ENCODE measurements at places on chromosomes 3 and 15.
A peak's percentile ranks its signal among the peaks of the same experiment; 100 is the strongest.

- DNase-seq: no peak
These were observed 117.9 kb upstream of the COL8A1 start for GRCh38 chr3:99520513-99520912.

- DNase-seq: no peak
These were observed 13.0 kb upstream of the APOD start for GRCh38 chr3:195596765-195597171.

GRCh38 chr3:24514119-24514518 is 19.5 kb upstream of the THRB start:
- no peak for DNase-seq

DNA sequence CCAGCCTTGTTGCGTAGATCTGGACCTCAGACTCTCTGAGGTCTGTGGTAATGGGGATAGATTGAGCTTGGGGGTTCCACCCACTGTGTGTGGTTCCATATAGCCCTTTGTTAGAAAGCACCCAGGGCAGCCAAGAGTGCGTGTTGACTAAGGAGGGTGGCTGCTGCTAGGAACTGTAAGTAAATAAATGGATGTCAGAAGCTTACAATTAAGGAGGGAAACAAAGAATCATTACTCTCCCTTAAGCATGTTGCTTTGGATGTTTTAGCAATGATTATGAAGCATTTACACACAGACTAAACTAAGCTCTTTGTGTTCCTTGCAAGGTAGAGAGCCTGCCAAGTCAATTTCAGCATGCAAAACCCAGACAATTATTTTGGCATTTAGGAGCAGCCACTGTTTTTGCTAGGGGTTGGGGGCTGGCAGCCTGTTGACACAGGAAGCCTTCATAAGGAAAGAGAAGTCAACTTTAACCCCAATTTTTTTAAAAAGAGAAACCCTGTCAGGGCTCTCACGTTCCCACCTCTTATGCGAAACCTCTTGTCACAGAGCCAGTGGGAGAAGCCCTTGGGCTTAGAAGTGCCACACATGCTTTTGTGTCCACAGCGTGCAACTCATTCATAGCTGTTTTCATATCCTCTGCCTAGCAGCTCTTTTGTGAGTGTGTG is 127.8 kb downstream of the CMSS1 start:
- no peak for DNase-seq

DNA sequence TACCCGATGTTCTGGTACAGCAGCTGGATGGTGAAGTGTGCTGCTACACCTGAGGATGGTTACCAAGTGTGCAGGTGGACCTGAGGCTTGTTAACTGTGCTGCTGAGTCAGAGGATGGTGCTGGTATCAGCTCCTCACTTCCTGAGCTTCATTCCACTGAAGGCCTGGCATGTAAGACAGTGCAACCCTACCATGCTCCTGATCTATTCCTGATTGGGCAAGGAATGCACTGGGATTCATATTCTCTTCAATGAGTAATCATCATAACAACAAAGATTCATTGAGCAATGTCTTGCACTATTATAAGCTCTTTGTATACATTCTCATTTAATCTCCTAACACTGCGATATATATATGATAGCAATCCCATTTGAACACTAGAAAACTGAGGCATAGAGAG is 62.9 kb upstream of the THSD4 start:
- no peak for DNase-seq

DNA sequence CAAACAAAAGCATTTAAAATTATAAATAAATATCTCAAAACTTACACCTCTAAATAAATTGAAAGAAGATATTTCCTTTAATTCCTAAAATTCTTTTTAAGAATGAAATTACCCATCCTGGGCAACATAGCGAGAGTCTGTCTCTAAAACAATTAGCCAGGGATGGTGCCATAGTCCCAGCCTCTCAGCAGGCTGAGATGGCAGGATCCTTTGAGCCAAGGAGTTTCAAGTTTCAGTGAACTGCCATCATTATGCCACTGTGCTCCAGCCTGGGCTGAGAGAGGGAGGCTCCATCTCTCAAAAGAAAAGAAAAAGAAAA is 25.4 kb downstream of the AADAC start:
- no peak for DNase-seq

GRCh38 chr3:175163686-175164085 is 304.6 kb downstream of the NAALADL2 start:
- DNase-seq: peak; percentile 78

DNA sequence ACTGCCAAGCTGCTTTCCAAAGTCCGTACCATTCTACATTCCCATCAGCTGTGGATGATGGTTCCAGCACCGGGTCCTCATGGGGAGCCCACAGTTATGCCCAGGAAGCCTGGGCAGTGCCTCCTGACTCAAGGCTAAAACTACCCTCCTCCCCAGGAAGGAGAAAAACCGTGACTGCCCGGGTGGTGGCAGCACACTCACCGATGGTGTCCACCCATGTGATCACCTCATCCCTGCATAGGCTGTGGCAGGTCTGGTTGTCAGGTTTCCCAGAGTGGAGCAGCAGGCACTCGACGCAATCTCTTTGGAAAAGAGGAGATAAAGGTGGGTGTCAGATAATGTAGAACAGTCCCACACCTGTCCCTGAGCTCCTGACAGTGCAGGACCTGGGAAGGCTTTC is 38.6 kb downstream of the UMPS start:
- DNase-seq: no peak

DNA sequence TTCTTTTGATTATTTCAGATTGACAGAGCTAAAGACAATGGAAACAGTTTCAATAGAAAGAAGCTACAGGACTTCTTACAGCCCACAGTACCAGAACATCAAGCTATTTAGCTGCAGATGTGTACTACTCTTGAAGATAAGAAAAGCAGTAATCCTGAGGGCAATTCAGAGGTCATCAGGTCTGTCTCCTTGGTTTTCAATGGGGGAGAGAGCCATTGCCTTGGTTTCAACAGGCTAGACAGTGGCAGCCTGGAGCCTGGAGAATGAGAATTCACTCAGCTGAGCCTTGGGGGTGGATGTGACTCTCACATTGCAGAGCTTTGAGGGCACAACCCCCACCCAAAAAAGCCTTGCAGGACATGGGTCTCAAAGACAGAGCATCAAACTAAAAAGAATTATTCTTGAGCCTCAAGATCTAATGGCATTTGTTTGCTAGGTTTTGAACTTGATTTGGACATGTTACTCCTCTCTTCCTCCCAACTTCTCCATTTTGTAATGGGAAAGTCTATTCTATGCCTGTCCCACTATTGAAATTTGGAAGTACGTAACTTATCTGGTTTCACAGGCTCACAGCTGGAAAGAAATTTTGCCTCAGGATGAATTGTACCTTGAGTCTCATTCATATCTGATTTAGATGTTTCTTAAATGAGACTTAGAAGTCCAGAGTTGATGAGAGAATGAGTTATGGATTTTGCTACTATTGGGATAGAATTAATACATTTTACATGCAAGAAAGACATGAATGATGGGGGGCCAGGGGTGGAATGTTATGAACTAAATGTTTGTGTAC is 36.9 kb downstream of the PLSCR1 start:
- no peak for DNase-seq

GRCh38 chr3:28916713-28917499 is 364.0 kb upstream of the RBMS3 start:
- no peak for DNase-seq

- no peak for DNase-seq
These were observed 12.4 kb downstream of the TNK2 start for GRCh38 chr3:195895861-195896360.

- no peak for DNase-seq
These were observed 171.4 kb downstream of the CNTN3 start for GRCh38 chr3:74443102-74443501.

DNA sequence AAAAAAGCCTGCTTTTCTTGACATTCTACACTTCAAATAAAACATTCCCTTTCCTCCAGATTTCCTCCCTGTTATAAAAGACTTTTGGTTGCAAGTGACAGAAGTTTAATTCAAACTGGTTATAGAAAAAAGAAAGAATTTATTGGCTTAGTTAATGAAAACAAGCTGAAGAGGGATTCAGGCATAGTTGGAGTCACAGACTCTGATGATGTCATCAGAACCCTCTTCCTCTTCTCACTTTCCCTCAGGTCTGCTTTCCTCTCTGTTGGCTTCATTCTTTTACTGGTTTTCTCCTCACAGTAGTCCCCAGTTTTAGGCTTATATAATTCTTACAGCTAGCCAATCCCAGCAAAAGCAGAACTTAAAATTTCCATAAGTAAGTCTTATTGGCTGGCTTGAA is 32.0 kb upstream of the MBNL1 start:
- no peak for DNase-seq

- DNase-seq: no peak
These were observed 313.4 kb downstream of the BCHE start for GRCh38 chr3:165523801-165524200.

- no peak for DNase-seq
These were observed 67.5 kb downstream of the RPL22L1 start for GRCh38 chr3:170802164-170803151.

DNA sequence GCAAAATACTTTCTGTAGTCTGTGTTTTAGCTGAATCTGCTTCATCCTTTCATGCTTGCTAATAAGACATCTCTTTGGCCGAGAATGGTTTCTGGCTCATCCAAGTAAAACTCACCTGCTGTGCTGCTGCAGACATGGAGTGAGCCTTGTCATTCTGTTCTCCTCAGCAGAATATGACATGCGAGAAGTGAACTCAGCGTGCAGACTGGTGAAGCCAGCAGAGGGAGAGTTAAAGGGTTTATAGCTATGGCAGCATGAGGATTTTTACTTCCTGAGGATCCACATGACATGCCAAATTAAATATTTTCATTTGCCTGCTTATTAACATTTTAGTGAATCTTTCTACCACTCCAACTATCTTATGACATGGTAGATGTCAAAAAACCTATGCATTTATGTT is 658.4 kb upstream of the NECTIN3 start:
- DNase-seq: no peak

GRCh38 chr3:181730316-181730715 is 18.6 kb downstream of the SOX2 start:
- no peak for DNase-seq

DNA sequence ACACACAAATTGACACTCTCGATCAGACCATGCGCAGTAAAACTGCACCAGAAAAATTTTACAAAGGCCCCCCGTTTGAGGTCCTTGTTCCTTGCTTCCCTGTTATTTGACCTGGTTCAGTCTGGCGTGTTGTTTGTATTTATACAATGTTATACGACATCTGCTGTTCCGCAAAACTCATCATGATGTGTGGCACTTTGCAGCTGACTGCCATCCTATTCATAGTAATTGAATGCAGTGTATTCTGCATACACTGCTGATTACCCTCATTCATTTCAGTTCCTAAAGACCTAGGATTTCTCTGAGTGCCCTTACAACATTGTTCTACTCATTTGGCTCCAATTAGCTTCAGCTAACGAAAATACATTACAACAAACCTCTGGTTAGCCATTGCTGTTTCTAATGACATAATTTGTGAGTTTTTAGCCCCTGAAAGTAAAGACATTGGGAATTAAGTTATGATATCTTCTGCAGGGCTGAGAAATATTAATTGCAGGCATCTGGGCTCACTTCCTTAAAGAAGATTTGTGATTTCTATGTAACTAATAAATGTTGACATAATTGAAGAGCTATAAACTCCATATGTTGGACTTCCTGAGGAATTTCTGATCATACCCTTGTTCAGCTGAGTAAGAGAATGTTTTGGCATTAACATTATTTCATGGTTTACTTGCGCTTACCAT is 75.7 kb downstream of the C3orf38 start:
- DNase-seq: no peak

GRCh38 chr3:16824081-16824696 is 60.6 kb upstream of the PLCL2 start:
- no peak for DNase-seq

GRCh38 chr3:107581230-107581629 is 58.5 kb downstream of the BBX start:
- DNase-seq: no peak

DNA sequence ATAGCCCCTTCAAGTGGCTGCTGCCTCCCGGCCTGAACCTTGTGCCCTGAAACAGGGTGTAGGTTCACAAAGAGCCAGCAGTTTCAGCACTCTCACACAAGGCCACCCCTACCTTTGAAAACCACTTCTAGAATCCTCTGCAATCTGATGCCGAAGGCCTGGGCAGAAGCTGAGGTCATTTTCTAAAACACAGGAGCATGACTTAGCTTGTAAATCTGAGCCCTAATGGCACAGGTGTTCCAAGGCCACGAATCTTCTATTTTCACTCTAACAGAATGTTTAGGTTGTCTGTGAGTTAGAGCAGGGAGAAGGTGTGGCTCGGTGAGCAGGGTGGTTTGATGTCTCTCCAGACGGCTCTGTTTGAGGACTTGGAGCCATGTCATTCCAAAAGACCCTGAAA is 62.3 kb downstream of the SYNM start:
- no peak for DNase-seq

- no peak for DNase-seq
These were observed 39.2 kb upstream of the GOLIM4 start for GRCh38 chr3:168134931-168135330.

DNA sequence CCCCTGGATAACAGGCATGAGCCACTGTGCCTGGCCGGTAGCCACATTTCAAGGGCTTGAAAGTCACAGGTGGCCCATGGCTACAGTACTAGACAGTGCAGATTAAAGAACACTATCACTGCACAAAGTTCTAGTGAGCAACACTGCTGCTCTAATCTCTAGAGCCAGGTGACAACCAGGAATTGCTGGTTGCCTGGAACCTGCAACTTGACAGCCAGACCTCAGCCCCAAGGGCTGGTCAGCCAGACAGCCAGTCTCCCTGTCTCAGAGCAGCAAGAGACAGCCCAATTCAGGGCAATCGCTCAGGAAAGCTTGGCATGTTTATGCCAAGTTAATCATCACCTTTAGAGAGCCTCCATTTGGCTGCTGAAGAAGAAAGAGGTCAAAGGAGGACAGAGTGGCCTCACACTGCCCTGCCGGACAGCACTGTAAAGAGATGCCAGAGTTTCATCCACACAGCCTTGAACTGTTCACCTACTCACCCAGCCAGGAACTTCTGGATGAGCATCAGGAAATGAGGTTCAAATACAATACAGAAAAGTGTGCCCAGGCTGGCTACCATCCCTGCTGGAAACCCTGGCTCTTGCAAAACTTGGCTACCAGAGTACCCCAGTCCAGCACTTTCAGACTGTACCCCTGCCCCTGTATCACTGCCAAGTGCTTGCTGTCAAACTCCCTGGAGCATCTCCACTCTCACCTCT is 6.0 kb downstream of the CCDC12 start:
- DNase-seq: no peak

GRCh38 chr3:196641333-196642054 is 2.0 kb downstream of the NRROS start:
- no peak for DNase-seq

DNA sequence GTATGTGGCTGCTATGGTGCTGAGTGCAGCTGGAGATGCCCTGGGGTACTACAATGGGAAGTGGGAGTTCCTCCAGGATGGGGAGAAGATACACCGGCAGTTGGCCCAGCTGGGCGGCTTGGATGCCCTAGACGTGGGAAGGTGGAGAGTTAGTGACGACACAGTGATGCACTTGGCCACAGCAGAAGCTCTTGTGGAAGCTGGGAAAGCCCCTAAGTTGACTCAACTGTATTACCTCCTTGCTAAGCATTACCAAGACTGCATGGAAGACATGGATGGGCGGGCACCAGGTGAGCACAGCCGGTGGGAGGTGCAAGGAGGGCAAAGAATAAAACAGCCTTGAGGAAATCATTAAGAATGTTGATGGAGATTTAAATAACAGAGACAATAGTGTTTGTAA is 2.9 kb downstream of the ADPRH start:
- DNase-seq: no peak

Data from NCI-H187 treated with DMSO at 0.1 percent for 48 hours (cell line).